ENCODE measurements at places on chromosomes 2 and 18. TPM values are rescaled to one million over a fixed set of nuclear protein-coding genes. Genes with fewer than 3 reads are reported as not detected.

Gene CCDC85A
- total RNA-seq = not detected

Gene NOSTRIN
- total RNA-seq = not detected

Gene FHL2
- total RNA-seq = 3.5 TPM

Gene AQP12B
- total RNA-seq = not detected

Gene WDR35
- 12.0 TPM for total RNA-seq

DNA sequence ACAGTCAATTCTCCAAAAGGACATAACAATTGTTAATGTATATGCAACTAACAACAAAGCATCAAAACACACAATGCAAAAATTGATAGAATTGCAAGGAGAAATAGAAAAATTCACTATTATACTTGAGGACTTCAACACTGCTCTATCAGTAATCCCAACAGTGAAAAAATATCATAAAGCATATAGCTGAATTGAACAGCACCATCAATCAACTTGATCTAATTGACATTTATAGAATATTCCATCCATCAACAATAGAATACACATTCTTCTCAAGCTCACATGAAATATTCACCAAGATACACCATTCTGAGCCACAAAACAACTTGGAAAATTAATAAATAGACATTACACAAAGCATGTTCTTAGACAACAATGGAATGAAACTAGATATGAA is 60.1 kb upstream of the ASXL3 start:
- DNase-seq = no peak

- DNase-seq = no peak
These were observed 282.0 kb upstream of the MAP2 start for GRCh38 chr2:209141818-209142217.

- no peak for DNase-seq
These were observed 62.4 kb downstream of the MRPS9 start for GRCh38 chr2:105100046-105100840.

DNA sequence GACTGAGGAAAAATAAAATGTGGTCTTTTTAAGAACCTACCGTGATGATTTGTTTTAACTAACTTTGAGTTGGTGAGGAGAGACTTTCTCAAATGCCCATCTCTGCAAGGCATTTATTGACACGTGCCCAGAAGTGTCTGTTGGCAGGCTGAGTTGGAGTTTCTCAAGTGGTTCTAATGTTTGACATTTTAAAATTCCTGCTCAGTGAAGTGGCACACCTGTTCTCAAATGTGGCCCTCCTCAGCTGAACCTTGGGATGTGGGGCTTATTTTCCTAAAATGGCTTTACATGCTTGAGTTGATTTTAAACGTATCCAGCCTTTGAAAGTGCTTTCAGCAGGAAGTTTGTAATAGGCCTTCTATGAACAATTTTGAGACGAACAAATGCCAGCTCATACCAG is 876 bp upstream of the CAVIN2 start:
- DNase-seq = no peak

GRCh38 chr2:54773838-54774237 is 50.4 kb downstream of the EML6 start:
- no peak for DNase-seq

DNA sequence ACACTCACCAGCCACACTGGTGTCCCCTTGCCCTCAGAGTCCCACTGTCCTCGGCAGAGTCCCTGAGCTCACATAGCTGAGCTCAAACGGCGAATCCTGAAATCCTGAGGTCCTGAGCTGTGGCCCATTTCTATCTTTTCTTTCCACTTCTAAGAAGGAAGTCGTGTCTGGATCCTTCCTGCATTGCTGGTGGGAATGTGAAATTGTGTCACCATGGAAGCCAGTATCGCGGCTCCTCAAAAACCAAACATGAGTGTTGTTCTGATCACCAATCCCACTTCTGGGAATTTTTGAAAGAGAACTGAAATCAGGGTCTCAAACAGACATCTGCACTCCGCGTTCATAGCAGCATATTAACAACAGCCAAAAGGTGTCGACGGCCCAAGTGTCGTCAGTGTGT is 244.7 kb downstream of the EIPR1 start:
- no peak for DNase-seq

- DNase-seq = no peak
These were observed 7.2 kb downstream of the LIMS1 start for GRCh38 chr2:108541451-108541850.

DNA sequence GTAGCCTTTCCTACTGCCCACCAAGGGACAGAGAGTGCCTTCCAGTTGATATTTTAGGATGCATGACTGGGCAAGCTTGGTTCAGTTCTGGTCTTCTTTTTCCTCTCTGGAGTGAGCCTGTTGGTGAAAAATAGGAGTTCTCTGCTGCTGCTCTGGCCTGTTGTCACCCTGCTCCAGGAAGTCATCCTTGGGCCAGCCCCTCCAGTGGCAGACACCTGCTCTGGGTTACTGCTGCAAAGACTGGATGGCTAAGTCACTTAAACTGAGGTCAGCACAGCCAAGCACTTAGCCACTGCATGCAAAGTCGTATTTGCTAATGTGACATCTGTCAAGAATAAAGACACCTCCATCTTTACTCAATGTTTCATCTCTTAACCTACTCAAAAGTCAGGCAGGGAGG is 219.6 kb upstream of the ID2 start:
- no peak for DNase-seq

GRCh38 chr18:23992089-23992940 is 22.2 kb upstream of the TTC39C start:
- peak; percentile 82 for DNase-seq

DNA sequence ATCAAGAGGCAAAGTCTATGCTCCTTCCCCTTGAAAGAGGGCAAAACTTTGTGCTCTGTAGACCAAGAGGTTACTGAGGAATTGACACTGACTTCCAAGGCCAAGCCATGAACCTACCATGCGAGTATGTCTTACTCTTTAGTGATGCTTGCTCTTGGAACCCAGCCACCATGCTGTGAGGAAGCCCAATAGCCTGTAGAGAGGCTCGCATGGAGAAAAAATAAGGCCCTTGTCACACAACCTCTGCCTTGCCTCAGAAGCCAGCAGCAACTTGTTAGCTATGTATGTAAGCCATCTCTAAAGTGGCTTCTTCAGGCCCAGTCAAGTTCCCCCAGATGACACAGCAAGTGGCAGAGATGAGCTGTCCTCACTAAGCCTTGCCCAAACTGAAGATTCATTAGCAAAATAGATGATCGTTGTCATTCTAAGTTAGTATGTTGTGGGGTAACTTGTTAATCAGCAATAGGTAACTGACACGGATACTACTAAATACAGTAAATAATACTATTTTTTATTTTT is 66.1 kb upstream of the RGPD5 start:
- DNase-seq = no peak
